ENCODE measurements at places on chromosomes 11 and 22. TPM values are rescaled to one million over a fixed set of nuclear protein-coding genes. Genes with fewer than 3 reads are reported as not detected.

TEX12 gene
- 0.24 TPM for total RNA-seq

APOA4 gene
- total RNA-seq, result not detected

MYBPC3 gene
- not detected for total RNA-seq

RIN1 gene
- total RNA-seq, result 0.78 TPM

SHANK3 gene
- total RNA-seq, result 0.05 TPM

DNA sequence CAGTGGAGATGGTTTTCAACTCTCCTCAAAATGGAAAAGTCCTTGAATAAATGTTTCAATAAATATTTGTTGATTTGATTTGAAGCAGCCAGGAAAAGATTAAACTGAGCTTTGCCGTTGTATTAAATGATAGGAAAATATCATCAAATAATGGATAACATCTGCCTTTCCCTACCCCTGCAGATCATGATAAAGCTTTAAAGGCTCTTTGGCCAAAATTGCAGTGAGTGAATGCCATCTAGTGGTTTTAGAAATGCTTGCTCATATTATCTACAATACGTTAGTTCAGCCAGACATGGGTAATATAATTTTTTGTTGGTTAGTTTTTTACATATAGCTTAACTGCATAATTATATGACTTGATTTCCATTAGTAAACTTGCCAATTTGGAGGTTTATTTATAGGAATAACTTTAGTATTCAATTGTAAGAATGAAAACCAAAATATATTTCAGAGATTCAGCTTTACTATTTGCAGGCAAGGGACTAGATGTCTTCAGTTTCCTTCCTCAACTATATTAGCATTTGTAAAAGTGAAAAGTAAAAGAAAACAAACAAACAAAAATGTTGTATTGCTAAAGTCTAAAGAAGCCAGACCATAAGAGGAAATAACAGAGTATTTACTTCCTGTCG is 159.2 kb downstream of the MSANTD4 start:
- no peak overlapping the region for H3K27ac ChIP-seq
- peaks cover 3% of the 10 kb centered on the region for H3K27me3 ChIP-seq
- H3K36me3 ChIP-seq, result no peaks in the 10 kb centered on the region
- H3K4me1 ChIP-seq, result no peaks in the 10 kb centered on the region
- DNase-seq, result no peak

DNA sequence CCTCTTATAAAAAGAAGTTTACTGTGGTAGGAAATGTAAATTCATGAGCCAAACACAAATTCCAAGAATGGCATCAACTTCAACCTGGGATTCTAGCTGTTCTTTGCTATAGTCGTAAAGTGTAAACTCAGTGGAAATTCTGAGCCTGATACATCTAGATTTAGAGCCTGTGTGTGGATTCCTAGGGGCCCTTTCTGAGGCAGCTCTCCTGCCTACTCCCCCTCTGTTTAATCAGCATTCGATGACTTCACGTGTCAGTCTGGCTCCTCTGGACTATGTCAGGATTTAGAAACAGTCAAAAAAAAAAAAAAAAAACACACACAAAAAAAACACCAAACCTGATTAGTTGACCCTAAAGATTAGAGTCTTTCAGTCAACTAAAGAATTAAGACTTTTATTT is 93.1 kb upstream of the SC5D start:
- no peak overlapping the region for H3K4me3 ChIP-seq
- DNase-seq, result no peak
- no peaks in the 10 kb centered on the region for H3K36me3 ChIP-seq
- no peak overlapping the region for H3K27ac ChIP-seq

DNA sequence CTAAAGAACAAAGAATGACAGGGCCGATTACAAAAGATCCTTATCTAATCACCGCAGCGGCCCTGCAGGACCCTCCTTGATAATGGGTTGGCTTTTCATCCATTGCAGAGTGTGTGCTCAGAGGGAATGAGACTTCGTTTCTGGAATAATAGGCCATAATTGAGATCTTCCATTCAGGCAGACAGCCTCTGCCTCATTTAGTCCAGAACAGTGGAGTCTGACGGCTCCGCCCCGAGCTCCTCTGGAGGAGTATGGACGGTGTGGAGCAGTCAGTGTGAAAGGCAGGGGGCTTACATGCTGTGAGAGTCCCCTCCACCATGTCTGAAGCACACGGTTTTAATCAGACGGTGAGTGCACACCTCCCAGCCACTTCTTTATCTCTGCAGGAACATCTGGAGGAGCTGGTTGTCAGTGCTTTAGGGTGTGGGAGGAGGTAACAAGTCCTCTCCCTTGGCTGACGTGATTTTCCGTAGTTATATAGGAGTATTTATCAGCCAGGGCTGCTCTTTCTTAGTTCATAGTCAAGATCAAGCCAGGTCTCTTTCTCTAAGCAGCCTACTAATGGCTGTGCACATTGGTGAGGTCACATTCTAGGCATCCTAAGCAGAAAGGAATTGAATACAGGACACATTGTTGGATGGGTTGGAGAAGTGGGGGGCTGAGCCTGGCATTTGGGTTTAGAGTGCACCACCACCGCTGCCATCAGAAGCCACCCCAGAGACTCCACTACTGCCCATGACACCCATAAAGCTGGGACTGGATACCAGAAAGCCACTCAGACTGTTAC is 1477.9 kb downstream of the TBC1D22A start:
- H3K36me3 ChIP-seq, result no peaks in the 10 kb centered on the region
- H3K4me3 ChIP-seq, result no peak overlapping the region
- no peaks in the 10 kb centered on the region for H3K4me1 ChIP-seq
- DNase-seq, result no peak
- H3K27me3 ChIP-seq, result no peaks in the 10 kb centered on the region
- no peak overlapping the region for H3K27ac ChIP-seq

GRCh38 chr22:30606455-30607299 is at the start of gene TCN2:
Gene TCN2, plus strand, starts transcription at chr22:30607174. Its CDS starts 158 bp downstream, at chr22:30607332.
- H3K27me3 ChIP-seq, result no peaks in the 10 kb centered on the region
- peak; percentile 19 for DNase-seq
- H3K36me3 ChIP-seq, result peaks cover 1% of the 10 kb centered on the region

DNA sequence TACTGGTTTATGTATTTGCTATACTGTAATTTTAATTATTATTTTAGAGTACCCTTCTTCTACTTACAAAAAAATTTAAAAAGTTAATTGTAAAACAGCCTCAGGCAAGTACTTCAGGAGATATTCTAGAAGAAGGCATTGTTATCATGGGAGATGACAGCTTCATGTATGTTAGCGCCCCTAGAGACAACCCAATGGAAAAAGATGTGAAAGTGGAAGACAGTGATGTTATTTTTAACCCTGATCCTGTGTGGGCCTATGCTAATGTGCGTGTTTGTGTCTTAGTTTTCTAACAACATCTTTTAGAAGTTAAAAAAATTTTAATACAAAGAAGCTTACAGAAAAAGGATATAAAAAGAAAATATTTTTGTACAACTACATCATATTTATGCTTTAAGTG is 205.0 kb downstream of the FAM76B start:
- peaks cover 34% of the 10 kb centered on the region for H3K4me1 ChIP-seq
- no peaks in the 10 kb centered on the region for H3K27me3 ChIP-seq
- DNase-seq, result no peak
- peaks cover 9% of the 10 kb centered on the region for H3K36me3 ChIP-seq
- H3K4me3 ChIP-seq, result no peak overlapping the region

- DNase-seq, result no peak
- H3K36me3 ChIP-seq, result peaks cover 34% of the 10 kb centered on the region
- H3K27me3 ChIP-seq, result no peaks in the 10 kb centered on the region
- H3K4me1 ChIP-seq, result peaks cover 43% of the 10 kb centered on the region
Measured at GRCh38 chr11:111765320-111765983, 737 bp downstream of the PPP2R1B start.

DNA sequence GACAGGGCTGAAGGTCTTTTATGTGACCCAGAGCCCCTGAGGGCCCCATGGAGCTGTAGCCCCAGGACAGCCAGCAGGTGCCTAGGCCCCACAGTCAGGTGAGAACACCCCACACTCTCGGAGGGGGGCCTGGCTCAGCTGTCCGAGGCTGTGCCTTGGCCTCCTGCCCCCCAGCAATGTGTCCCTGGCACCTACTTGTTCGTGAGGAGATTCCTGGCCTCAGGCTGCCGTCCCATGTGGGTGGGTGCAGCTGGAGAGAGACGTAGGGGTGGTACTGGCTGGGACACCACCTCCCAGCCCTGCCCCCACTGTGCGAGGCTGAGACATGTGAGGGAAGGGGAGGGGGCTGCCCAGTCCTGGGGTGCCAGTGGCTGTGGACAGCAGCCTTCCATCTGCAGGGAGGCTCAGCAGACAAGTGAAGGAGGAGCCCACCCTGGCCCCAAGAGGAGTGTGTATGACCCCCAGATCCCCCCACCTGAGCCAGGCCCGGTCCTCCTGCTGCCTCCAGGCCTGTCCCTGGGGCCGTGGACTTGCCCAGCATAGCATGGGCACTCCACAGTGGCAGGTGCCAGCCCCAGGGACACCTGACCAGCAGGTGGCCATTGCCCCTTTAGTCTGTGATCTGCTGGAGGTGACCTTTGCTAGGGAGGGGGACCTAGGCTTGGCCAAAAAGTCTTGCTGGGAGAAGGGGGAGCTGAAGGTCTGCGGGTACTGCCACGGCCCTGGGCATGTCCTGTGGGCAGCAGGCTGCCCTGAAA is 17.0 kb downstream of the IL17REL start:
- no peak overlapping the region for H3K4me3 ChIP-seq
- peaks cover 19% of the 10 kb centered on the region for H3K4me1 ChIP-seq
- H3K27me3 ChIP-seq, result peaks cover 4% of the 10 kb centered on the region
- DNase-seq, result no peak
- H3K36me3 ChIP-seq, result peaks cover 1% of the 10 kb centered on the region
- H3K27ac ChIP-seq, result no peak overlapping the region

- peaks cover 42% of the 10 kb centered on the region for H3K4me1 ChIP-seq
- no peak for DNase-seq
- peak overlapping the region; percentile 97 for H3K27ac ChIP-seq
Measured at GRCh38 chr22:49855251-49855911, 1.7 kb downstream of the ZBED4 start.

DNA sequence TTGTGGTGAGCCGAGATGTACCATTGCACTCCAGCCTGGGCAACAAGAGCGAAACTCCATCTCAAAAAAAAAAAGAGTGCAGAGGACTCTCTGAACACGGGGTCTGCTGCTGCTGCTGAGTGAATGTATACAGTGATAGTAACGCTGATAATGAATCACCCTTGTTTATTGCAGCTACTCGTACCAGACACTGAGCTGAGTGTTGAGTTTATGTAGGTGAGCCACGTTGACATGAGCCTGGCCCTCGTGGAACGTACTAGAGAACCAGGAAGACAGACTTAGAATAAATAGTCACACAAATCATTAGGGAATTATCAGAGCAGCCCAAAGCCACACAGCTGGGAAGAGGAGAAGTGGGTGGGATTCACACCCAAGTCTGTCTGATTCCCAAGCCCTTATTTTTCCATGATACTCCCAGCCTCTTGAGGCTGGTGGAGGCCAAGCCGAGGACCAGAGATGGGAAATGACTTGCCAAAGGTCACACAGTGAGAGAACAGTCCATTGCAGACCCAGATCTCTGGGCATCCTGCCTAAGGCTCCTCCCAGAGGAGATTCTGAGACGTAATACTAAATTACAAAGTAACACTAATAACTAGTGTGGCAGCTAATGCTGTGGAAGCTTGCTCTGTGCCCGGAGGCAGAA is 34.8 kb downstream of the MB start:
- no peak overlapping the region for H3K4me3 ChIP-seq
- H3K27me3 ChIP-seq, result peaks cover 4% of the 10 kb centered on the region
- H3K27ac ChIP-seq, result no peak overlapping the region
- H3K4me1 ChIP-seq, result peaks cover 6% of the 10 kb centered on the region
- no peaks in the 10 kb centered on the region for H3K36me3 ChIP-seq

DNA sequence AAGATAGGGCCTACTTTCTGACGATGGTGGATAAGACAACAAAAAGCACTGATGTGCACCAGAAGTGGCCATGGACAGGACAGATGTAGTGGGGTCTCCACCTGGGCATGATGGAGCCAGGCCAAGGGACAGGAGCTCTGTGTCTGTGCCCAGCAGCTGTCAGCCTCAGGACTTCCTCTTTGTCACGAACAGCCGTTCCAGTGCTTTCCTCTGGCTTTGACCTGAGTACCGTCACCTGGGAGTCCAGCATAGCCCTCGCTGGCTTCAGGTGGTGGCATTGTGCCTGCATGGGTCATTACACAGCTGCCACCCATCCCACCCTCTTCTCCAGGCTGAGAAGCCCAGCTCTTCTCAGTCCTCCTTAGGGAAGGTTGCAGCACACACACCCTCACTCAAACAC is 137.8 kb downstream of the GRIK4 start:
- H3K36me3 ChIP-seq, result no peaks in the 10 kb centered on the region
- H3K27me3 ChIP-seq, result peaks cover 2% of the 10 kb centered on the region
- no peaks in the 10 kb centered on the region for H3K4me1 ChIP-seq
- H3K4me3 ChIP-seq, result no peak overlapping the region
- no peak for DNase-seq
- no peak overlapping the region for H3K27ac ChIP-seq

DNA sequence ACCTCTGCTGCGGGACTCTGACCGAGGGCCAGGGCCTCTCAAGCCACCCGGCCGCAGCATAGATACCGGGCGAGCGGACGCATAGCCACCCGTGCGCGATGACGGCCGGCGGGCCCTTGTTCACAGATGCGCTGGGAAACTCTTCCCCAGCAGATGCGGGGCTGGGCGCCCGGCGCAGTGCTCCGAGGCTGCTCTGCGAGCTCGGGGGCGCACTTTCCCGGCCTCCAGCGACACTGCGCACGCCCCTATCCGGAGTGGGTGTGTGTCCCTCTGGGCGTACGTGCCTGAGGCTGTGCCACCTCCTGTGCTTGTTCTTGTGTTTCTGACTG is 104.7 kb upstream of the E2F8 start:
- H3K27ac ChIP-seq, result no peak overlapping the region
- DNase-seq, result no peak
- peaks cover 59% of the 10 kb centered on the region for H3K27me3 ChIP-seq
- H3K4me1 ChIP-seq, result peaks cover 6% of the 10 kb centered on the region
- H3K36me3 ChIP-seq, result no peaks in the 10 kb centered on the region

- no peaks in the 10 kb centered on the region for H3K4me1 ChIP-seq
- no peak overlapping the region for H3K4me3 ChIP-seq
- H3K27ac ChIP-seq, result no peak overlapping the region
- H3K36me3 ChIP-seq, result no peaks in the 10 kb centered on the region
Measured at GRCh38 chr22:24685531-24686190, 82.7 kb downstream of the GGT1 start.

DNA sequence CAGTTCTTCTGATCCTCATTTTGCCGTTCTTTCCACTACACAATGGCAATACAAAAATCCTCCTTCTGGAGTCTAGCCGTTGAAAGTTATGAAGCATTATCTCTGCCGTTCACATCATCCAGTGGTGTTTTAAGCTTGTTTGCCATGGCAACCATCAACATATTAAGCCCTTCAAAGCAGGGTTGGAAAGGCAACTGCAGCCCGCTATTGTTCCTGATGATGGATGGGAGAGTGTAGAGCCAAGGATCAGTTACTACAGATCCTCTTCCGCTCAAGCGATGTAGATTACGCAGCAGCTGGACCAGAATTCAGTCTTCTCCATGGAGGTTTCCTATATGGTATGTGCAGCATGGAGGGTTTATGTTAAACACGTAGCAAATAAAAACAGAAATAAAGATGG is 352.7 kb downstream of the NTM start:
- DNase-seq, result no peak
- no peaks in the 10 kb centered on the region for H3K4me1 ChIP-seq
- H3K36me3 ChIP-seq, result no peaks in the 10 kb centered on the region
- H3K27ac ChIP-seq, result no peak overlapping the region
- H3K27me3 ChIP-seq, result no peaks in the 10 kb centered on the region

Measured in activated T-helper 1 cell treated with anti-CD3 and anti-CD28 coated beads, Interleukin-12 subunit alpha, Interleukin-12 subunit beta, Interleukin-2, Interleukin-4 antibody, amounts not matched to agents 30 ng/mL and 10 ng/mL and 1 ng/mL, durations not matched to agents 14 hours and 24 hours and 36 hours (primary cell).